Fibroblast of villous mesenchyme (primary cell): ENCODE measurements at places on chromosomes 6 and 20. TPM values are rescaled to one million over a fixed set of nuclear protein-coding genes. Genes with fewer than 3 reads are reported as not detected.

DNA sequence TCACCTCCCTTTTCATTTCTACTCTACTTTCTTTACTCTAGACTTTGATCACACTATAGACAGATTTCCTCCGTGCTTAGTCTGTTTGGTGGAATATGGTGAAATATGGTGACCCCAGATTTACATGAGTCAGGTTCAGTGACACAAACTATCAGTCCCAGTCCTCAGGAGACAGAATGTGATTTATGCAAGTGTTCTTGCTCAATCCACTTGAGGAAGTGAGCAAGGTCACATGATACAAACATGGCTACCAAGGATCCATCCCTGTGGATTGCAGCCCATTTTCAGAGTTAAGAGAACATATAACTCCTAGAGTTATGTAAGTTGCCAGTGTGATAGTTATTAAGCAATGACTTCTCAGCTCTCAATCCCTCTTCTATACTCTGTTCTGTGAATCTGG, 23.7 kb upstream of the TSHZ2 start:
- DNase-seq: peak; percentile 21

Gene SUMO4
- 2.6 TPM in 2 replicates for total RNA-seq

Gene TSHZ2
- 2.3 and 2.6 TPM in 2 replicates for total RNA-seq

GRCh38 chr6:82878812-82879211, 186.8 kb downstream of the UBE3D start:
- peak; percentile 25 for DNase-seq

DNA sequence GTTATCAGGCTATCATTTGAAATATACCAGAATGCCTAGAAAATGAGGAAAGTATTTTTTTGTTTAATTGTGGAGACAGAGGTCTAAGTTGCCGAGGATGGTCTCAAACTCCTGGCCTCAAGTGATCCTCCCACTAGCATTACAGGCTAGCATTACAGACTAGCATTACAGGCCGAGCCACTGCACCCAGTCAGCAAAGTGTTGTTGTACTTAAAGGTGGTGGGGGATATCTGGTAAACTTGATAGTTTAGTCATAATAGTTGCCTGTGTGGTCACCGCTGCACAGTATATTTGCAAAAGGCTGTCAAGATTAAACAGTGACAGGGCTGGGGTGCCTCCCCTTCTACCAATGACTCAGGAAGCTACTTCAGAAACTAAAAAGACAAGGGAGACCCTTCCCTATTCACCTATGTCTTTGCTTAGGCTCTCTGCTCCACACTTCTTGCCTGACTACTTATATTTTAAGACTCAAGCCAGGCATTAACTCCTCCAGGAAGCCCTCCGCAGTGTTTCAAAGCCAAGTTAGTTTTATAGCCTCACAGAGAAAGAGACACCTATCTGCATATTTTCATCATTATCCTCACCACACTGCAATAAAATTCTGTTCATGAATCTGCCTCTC, 3.1 kb upstream of the AKIRIN2 start:
- no peak for DNase-seq

DNA sequence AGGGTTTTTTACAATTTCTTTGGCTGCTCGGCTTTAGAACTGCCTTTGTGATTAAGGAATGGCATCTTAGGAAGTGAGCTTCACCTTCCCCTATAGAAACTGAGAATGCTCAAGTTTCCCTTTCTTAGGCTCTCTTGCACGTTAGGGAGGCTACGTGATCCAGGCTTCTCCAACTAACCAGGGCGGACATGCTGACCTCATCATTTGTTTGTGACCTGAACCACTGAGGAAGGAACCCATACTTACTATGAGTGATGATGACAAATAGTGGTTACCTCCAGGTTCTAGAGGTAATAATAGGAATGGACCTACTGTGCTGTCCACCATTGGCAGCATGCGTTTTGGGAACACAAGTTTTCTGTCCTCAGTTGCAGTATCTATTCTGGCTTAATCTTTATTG, 645.8 kb downstream of the C6orf118 start:
- no peak for DNase-seq

Gene KCNK17
- total RNA-seq: not detected in 2 replicates

GRCh38 chr20:58117944-58118343, 110.5 kb downstream of the ANKRD60 start:
- DNase-seq: no peak

DNA sequence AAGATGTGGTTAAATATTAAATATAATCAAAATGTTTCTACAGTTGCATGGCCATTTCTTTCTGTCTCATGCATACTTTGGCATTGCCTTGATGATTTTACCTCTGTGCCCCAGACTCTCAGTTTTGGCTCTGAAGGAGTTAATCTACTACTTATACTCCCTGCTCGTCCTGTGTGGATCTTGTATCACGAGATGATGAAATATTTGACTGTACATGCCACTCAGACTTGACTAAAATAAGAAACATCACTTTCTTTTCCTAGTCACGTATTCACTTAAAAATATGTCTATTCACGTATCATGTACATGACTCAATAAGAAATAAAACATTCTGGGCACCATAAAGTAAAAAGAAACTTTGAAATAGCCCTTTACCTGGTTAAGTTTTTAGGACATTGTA, 397.7 kb downstream of the RFPL4B start:
- DNase-seq: no peak

DNA sequence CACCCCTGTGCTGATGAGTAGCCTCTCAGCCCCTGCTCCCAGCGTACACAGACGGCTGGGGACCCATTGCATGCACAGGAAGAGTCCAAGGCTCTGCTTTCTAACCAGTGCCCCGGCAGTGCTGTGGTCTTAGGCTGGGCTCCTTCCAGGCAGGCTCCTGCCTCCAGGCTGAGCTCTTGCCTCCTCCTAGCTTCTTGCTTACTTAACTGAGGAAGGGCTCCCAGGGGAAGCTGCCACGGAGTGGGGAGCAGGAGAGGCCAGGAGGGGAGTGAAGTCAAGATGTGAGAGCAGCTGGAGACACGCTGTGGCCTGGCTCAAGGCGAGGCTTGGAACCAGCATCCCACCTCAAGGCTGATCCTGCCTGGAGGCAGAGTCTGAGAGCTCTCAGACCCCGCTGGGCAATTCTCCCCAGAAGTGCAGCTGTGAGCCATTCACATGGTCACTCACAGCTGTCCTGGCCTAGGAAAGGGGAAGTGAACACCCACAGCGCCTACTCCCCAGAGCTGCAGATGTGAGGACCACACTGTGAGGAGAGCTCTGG, 141.0 kb downstream of the TBXT start:
- DNase-seq: no peak
